ENCODE measurements at places on chromosomes 4 and X.

- peak; percentile 50 for DNase-seq
These were observed 111.4 kb downstream of the SH3KBP1 start for GRCh38 chrX:19775830-19776485.

- peak; percentile 67 for DNase-seq
These were observed 36.9 kb downstream of the AMMECR1 start for GRCh38 chrX:110280954-110281353.

GRCh38 chr4:122930862-122931261, 8.5 kb upstream of the NUDT6 start:
- DNase-seq, result peak; percentile 57

- no peak for DNase-seq
These were observed 17.7 kb downstream of the APELA start for GRCh38 chr4:164894702-164895101.

DNA sequence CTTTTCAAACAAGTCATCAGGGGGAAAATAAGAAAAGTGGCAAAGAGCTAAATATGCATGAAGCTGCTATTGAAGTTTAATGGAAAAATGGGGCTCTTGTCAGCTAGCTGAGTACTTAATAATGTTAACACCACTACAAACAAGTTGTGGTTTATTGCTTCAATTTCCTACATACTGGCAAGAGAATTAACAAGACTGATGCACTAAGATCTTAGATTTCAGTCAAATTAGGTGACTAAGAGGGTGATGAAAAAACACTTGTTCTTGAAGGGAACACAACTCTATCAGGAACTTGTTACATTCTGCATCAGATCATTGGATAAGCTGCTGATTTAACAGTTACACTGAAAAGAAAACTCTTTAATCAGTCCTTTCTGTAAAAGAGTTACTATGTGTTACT, 234.6 kb upstream of the AFF2 start:
- no peak for DNase-seq

DNA sequence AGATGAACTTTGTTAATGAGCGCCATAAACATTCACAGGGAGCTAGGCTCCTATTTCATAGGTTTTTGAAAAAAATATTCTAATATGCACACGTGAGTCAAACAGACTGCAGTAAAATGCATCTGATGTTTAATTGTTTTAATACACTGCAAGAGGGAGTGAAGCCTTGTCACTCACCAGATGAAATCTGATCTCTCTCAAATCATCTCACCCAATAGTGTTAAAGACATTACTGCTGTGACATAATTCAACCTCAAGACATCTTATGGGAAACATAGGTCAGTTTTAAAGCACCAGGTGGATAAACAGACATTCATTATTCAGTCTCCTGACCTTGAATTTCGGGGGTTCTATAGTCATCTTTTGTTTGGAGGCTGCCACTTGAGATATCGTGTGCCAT, 148.3 kb downstream of the MAML3 start:
- no peak for DNase-seq

DNA sequence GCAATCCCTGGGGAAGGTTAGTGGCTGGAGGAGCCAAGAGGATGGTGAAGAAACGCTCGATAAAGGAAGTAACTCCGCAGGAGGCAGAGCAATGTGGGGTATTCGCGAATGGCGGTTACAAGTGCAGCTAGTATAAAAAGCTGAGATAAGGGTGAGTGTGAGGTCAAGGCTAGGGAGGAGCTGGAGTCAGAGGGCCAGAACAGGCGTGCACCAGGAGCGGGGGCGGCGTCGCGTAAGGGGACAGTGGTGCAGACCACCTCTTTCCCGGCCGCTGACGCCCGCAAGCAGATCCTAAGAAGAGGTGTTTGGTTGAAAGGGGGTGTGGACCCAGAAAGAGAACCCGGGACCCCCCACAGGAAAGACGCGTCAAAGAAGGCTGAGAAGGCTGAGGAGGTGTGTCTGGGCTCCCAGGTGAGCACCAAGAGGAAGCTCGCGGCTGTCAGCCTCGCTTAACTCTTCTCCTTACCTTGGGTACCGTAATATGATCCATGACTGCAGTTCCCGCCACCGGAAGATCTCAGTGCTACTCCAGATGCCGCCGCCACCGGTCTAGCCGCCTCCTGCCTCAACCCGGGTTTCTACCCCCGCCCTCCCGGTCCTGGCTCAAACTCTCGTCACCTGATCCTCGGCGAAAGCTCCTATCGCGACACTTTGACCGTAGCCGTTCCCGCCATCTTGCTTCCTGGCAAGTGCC, at the start of gene MTMR8:
MTMR8 (minus strand) TSS at position 579 of the 694 bp plus-strand sequence; CDS start at position 490, 89 bp downstream.
- peak; percentile 12 for DNase-seq

- no peak for DNase-seq
These were observed 439.8 kb upstream of the NR3C2 start for GRCh38 chr4:148881860-148882643.

DNA sequence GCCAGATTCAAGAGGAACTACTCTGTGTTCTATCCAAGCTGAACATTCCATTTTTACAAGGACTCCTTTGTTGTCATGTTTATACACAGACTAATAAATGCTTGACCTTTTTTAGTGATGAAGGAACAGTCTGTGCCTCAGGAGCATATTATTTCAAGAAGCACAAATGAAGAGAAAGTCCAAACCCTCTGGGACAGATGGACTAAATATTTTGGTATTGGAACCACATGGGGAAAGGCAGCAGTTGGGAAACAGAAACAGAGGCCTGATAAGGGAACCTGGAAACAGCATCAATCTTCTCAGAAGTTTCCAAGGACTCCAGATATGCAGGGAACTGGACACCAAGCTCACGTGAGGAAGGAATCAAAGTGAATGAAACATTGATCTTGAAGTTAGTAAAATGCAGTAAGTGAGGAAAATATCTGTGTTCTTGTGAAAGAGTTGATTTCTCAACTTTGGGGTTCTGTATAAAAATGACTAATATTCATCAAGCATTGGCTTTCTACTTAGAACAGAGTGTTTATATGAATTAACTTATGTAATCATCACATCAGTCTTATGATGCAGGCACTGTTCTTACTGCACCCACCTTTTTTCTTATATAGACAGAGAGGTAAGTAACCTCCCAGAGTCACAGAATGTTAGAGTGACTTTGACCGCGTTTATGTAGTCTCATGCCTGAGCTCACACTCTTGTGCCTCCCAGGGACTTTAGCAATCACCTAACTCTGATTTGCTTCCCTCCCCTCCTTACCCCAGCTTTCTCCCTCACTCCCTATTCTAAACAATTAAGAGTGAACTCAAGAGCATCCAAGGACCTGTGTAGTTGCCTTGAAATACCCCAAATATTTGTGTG, 148.9 kb upstream of the JADE1 start:
- peak; percentile 63 for DNase-seq

DNA sequence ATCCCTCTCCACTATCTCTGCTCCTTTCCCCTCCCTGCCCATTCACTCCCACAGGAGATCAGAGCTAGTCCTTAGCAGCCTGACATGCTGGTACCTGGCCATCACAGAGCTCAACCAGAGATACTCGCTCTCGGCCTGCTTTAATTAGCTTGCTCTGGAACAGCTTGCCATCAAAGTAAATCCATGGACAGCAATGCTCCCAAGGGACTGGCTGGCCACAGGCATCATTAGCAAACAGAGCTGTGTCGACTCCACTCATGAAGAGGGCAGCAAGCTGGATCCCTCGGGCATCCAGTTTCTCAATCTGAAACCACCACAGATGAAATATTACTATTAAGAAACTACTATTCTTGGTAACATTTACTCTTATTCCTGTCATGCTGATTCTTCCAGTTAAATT, 43.4 kb upstream of the PHF8 start:
- no peak for DNase-seq

- DNase-seq, result peak; percentile 83
These were observed 152.7 kb downstream of the SOWAHB start for GRCh38 chr4:76745240-76745639.

- no peak for DNase-seq
These were observed 456.8 kb downstream of the TRIML1 start for GRCh38 chr4:188596021-188596420.

DNA sequence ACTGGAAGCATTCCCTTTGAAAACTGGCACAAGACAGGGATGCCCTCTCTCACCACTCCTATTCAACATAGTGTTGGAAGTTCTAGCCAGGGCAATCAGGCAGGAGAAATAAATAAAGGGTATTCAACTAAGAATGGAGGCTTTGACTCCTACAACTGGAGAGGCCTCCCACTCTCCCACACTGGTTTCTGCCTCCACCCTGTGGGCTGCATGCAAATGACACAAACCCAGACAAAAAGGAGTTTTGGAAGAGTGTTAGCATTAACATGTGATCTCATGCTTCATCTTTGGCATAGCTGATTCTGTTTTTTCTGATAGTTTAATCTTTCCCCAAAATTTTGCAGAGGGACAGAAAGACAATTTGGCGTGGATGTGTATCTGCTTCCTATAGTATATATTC, 80.8 kb upstream of the IQCM start:
- peak; percentile 80 for DNase-seq

DNA sequence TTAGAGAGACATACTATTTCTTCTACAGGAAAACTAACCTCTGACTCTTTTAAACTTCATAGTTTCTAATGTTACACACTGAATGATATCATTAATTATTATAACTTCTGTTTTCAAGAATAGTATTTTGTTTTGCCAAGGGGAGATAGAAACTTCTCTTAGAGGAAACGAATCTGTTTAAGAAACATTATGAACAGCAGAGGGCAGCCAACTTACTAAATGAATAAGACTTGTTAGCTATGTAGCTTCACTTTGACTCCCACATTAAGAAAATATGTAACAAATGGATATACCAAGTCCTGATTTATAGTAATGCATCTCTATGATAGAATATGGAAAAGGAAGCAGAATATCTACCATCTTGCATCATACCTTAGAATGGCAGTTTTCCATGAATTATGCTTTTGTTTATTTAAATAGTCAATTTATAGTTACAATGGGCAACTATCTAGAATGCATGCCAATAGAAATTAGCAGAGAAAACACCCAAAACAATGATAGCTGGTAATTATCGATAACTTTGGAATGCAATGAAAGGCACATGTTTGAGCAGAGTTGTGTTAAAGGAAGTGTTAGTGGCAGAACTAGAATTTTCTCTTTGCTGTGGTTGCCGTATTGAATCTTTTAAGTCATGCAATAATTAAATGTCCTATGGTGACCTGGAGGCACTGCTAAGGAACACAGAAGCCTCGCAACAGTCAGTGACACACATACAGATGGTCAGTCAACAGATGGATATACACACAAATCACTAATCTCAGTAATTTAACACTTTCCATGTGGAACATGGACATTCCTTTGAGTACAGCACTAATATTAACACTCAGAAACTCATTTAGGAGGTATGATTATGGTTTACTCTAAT, 105.7 kb upstream of the PDLIM3 start:
- peak; percentile 86 for DNase-seq

DNA sequence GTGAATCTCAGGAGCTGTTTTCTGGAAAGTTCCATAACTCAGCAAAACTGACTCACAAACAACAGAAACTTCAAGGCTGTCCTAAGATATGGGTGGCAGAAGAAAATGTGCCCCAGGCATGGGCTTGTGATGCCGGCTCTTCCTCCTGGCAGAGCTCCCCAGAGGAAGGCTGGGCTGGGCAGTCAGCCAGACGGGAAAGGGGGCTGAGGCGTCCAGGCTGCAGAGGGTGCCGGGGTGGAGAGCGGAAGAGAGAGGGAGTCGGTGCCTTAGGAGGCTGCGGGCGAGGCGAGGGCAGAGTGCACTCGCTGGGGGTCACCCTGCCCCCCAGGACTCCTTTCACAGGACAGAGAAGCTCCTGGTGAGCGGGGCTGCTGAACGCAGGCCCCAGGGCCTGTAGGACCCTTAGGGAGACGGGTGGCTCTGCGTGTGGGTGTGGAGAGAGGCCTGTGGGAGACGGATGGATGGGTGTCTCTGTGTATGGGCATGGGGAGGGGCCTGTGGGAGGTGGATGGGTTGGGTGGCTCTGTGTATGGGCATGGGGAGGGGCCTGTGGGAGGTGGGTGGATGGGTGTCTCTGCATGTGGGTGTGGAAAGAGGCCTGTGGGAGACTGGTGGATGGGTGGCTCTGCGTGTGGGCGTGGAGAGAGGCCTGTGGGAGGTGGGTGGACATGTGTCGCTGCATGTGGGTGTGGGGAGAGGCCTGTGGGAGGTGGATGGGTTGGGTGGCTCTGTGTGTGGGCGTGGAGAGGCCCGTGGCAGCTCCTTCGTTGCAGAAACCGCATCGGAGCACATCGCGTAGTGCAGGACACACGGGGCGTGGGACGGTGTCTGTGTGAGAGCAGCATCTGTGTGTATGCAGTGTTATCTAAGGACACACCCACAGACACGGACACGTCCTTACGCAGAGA, 15.9 kb downstream of the PCGF3 start:
- DNase-seq, result peak; percentile 76

DNA sequence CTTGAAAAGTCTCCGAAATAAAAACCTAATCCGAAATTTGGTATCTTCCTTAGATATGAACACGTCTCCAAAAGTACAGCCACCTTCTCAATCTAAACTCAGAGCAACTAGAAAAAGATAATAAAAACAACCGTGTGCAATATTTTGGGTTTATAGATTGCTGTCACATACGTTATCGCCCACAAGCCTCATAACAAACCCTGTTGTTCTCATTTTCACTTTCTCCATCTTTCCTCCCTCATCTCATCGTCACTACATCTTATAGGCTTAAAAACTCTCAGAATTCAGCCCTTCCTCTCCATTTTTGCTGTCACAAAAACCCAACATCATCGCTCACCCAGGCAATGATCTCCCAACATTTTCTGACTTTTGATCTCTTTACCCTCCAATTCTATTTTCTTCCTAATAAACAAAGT, 448 bp upstream of the SCFD2 start:
- DNase-seq, result peak; percentile 17

DNA sequence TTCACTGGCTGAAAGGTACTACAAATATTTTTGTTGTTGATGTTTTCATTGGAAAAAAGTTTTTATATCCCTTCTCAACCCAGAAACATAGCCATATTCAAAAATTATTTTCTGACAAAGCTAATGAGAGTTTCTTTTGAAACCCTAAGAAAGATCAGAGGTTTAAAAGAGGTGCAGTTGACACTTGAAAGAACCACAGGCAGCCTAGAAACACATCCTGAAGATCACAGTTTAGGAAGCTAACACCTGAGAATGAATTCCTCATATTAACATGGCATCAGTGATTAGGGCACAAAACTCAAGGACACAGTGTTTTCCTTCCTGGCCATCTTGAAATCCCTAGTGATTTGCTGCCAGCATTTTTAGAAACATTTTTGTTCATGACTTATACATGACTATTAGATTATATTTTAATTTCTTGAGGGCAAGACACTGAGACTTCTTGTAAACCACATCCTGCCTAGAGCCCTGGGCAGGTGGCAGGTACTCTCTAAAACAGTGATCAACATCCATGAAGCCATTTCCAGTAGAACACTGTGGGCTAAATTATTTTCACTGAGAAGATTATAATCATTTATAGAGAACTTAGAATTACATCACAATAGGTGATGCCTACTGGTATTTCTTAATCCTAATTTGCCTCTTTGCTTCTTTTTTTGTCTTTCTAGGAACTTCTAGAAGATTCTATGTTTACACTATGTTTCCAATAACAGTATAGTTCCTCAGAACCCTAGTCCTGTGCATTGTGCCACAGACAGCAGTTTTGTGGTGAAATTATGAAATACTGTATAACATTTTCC, 80.0 kb downstream of the ARSJ start:
- DNase-seq, result no peak
